Stimulated activated CD4-positive, alpha-beta T cell treated with anti-CD3 and anti-CD28 coated beads, Interleukin-2, amount 100 ng/mL, for 48 hours (primary cell): ENCODE measurements at places on chromosomes 6 and 20.

DNA sequence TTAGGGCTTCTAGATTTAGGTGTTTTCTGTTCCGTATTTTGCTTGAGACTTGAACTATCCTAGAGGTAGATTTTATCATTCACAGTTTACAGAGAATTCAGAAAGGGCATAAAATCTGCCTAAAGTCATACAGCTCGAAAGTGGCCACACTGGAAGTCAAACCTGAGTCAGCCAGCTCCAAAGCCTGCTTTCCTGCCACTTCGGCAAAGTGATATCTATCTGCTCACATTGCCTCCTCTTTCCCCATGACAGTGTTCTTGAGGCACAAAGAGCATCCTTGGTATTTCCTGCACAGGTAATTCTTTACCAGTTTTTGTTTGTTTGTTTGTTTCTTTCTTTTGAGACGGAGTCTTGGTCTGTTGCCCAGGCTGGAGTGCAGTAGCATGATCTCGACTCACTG lies 19.4 kb upstream of the SCUBE3 start:
- DNase-seq = no peak

GRCh38 chr6:126035764-126036163 lies 49.4 kb downstream of the TRMT11 start:
- DNase-seq = no peak

- DNase-seq = no peak
These were observed 3.1 kb downstream of the CCDC28A start for GRCh38 chr6:138776659-138777058.

GRCh38 chr6:77292564-77293546 lies 170.4 kb downstream of the HTR1B start:
- no peak for DNase-seq

GRCh38 chr6:44024574-44025219 lies 102.6 kb downstream of the MRPL14 start:
- DNase-seq = no peak

DNA sequence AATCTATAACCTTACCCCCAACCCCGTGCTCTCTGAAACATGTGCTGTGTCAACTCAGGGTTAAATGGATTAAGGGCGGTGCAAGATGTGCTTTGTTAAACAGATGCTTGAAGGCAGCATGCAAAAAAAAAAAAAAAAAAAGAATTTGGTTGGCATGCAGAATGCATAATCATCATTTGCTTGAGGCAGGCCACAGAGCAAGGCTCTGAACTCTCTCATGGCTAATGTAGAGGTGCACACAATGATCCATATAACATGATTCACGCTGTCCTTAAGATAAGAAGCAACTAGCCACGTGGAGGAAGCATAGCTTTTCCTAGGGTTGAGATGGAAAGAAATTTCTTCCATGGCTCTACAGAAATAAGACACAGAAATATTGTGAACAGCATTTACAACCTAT lies 27.6 kb upstream of the RPN2 start:
- DNase-seq = no peak

DNA sequence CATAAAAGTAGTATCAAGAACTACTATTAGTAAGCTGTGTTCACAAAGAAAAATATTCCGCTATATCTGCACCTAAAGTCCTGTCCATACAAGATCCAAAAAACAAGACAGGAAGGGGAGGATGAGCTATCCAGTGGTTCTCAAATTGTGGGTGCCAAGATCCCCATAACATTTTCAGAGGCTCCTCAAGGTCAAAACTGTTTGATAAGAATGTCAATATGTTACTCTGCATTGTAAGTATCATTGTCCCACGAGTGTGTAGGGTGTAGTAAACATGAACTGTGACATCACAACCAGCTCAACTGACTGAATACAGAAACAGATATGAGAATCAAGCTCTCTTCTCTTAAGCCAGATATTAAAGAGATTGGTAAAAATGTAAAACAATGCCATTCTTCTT lies 81.9 kb upstream of the HIVEP1 start:
- no peak for DNase-seq

DNA sequence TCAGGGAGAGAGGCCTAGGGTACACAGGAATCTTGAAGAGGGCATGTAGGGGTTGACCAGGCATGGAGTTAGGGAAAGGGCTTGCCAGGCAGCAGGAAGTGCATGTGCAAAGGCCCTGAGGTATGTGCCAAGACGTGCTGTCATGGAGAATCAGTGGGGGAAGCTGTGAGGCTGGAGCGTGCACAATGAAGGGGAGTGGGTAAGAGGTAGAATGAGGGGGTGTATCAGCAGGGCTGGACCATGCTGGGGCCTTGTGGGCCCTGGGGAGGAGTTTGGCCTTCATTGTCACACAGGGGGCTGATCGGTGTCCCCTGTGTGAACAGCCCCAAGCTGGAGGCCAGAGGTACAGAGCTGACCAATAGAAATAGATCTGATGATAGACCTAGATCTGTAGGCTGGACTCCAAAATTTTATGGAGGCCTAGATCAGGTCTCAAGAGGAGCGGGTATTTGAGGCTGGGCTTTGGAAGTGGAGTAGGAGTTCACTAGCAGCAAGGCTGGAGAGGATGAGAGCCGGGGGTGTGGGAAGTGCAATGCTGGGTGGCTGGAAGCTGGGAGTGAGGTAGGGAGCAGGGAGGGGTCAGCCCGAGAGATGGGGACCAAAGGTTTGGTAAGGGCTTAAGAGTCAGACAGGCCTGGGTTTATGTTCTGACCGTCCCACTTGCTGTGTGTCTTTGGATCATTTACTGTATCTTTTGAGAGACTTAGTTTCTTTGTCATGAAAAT lies 3.0 kb downstream of the SRC start:
- no peak for DNase-seq

DNA sequence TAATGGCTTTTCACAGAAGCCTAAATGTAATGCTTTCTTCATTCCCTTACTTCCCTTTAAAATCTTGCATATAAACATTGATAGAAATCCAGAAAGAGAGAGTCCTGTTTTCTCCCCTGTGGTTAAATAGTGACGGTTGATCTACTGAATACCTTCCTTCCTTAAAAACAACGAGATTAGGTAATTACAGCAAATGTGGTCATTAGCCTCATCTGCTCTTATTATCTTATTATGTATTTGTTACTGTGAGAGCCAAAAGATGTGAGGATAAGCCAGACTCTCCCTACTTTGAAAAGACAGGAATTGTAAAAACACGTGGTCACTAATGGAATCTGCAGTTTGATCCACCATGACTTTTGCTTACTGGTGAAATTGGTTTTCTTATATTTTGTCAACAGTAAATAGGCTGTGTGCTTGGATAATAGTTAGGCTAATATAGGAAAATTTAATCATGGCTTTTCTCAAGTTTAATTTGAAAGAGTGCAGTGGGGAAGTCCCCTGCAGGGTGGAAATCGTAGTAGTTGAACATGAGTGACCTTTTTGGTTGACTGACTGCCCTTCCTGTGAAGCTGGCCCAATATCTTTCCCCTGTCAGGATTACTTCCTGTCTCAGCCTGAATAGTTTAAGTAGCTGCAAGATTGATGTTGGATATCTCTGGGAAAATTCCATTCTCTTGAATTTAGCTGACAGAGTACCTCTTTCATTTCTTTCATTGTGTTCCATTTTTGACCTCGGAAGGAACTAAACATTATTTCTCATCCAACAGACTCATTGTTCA lies 62.8 kb downstream of the JARID2 start:
- no peak for DNase-seq

GRCh38 chr20:21862259-21862946 lies 156.9 kb downstream of the PAX1 start:
- DNase-seq = no peak
